ENCODE measurements at places on chromosomes 6 and 20.

GRCh38 chr20:14860410-14860814, 523.0 kb upstream of the FLRT3 start:
- no peak overlapping the region for H3K27ac ChIP-seq
- H3K4me1 ChIP-seq, result peaks cover 2% of the 10 kb centered on the region
- H3K4me3 ChIP-seq, result no peak overlapping the region
- no peaks in the 10 kb centered on the region for H3K27me3 ChIP-seq
- no peak for DNase-seq

DNA sequence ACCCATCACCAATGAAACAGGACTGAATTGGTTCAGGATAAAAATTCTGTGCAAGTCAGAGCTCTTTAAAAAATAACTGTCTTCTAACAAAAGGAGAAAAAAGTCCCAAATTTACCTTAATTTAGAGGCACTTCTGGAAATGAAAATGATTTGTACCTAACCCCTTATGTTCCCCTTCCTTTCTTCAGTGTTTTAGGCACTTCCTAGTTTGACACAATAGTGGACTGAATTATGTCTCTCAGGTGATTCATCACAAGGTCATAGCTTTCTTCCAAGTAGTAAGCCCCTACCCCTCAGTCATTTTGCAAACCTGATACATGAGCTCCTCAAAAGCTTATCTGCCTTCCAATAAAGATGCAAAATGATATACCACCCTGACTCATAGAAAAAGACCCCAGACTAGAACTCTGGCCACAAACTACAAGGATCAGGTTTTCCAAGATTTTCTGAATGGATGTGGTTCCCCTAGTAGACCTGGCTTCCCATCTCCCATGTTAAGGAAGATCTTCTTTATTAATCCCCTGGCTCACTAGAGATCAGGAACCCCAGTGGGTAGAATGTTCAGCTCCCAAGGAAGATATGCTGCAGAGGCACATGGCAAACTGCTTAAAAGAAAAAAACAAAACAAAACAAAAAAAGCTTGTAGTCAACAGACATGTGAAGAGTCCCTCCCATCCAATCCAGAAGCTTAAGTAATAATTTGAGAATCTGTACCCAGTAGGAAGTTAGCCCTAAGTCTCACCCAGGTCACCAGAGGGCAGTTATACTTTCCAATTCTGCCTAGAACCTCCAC, 3.6 kb downstream of the PPP1R10 start:
- H3K27ac ChIP-seq, result no peak overlapping the region
- peaks cover 4% of the 10 kb centered on the region for H3K4me1 ChIP-seq
- H3K4me3 ChIP-seq, result no peak overlapping the region
- no peaks in the 10 kb centered on the region for H3K27me3 ChIP-seq
- no peak for DNase-seq

DNA sequence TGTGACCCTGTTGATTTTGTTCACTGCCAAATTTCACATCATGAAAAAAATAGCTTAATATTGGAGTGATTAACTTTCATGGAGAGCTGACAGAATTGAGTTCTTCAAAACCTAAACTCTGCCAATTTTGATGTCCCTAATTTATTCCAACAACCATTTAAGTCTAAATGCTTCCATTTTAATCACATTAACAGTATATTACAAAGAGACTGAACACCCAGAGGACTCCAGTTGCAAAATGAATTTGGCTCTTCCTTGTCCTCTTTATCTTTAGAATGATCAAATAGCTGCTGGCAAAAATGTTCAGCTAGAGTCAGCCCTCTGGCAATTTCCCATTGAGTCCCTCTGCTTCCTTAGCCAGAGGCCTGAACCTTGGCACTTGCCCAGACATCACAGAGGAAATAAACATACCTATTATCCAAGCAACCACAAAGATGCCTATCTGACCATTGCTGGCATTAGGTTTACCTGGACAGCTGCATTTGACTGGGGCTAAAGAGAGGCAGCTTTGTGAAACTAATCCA, 299.0 kb upstream of the STXBP5 start:
- peak overlapping the region; percentile 35 for H3K27ac ChIP-seq
- no peaks in the 10 kb centered on the region for H3K36me3 ChIP-seq
- peaks cover 21% of the 10 kb centered on the region for H3K4me1 ChIP-seq
- no peaks in the 10 kb centered on the region for H3K27me3 ChIP-seq

GRCh38 chr6:26543953-26544352, 5.8 kb downstream of the HMGN4 start:
- H3K27me3 ChIP-seq, result no peaks in the 10 kb centered on the region
- DNase-seq, result no peak
- no peaks in the 10 kb centered on the region for H3K4me1 ChIP-seq
- no peaks in the 10 kb centered on the region for H3K36me3 ChIP-seq
- no peak overlapping the region for H3K4me3 ChIP-seq

DNA sequence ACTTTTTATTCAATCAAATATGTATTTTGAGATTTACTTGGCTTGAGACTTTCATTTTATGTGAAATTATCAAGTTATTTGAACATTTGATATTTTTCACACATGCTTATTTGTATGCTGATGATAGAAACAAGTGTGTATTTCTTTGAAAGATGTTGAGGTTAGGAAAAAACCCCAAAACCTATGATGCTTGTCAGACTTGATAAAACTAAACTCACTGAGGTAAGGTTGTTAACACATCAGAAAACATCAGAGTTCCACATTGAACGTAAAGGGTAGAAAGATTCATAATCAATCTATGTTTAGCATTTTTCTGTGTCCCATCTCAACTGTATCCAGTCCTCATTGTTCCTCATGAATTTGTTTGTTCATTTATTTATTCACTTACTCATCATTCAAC, 12.2 kb downstream of the SF3B5 start:
- H3K27me3 ChIP-seq, result no peaks in the 10 kb centered on the region
- H3K4me1 ChIP-seq, result no peaks in the 10 kb centered on the region
- H3K36me3 ChIP-seq, result no peaks in the 10 kb centered on the region
- DNase-seq, result no peak
- no peak overlapping the region for H3K4me3 ChIP-seq
- no peak overlapping the region for H3K27ac ChIP-seq

DNA sequence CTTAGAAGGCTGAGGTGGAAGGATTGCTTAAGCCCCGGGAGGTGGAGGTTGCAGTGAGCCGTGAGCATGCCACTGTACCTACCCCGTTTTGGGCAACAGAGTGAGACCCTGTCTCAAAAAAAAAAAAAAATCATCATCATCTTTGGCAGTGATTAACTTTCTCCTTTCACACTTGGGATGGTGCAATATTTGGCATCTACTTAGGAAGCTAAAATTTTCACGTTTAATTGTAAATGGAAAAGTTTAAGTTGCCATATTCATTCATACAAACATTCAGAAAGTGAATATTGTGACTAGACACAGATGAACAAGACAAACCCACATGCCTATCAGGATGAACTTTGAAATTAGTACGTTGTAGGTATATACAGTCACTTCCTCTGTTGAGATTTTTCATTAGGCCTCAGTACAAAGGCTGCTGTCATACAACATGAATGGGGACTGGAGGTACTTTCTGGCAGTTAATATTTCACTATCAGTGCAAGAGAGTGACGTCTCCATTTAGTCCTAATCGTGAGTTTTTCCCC, 10.3 kb downstream of the TOP1 start:
- peaks cover 71% of the 10 kb centered on the region for H3K36me3 ChIP-seq
- peaks cover 14% of the 10 kb centered on the region for H3K4me1 ChIP-seq
- H3K27me3 ChIP-seq, result no peaks in the 10 kb centered on the region
- no peak overlapping the region for H3K4me3 ChIP-seq
- no peak overlapping the region for H3K27ac ChIP-seq

- H3K36me3 ChIP-seq, result no peaks in the 10 kb centered on the region
- no peak for DNase-seq
- H3K27ac ChIP-seq, result no peak within 1 kb of the TSS
Observed at GRCh38 chr20:54475334-54476168, at the start of gene DOK5. TSS of gene DOK5 (plus strand) at chr20:54475593. CDS start at chr20:54475947, 354 bp downstream.

- H3K27ac ChIP-seq, result no peak overlapping the region
- peak; percentile 76 for DNase-seq
- H3K4me3 ChIP-seq, result no peak overlapping the region
- H3K27me3 ChIP-seq, result peaks cover 9% of the 10 kb centered on the region
- H3K4me1 ChIP-seq, result peaks cover 20% of the 10 kb centered on the region
Observed at GRCh38 chr20:64077876-64078551, 1.3 kb downstream of the RGS19 start.

GRCh38 chr6:68876792-68877493, 241.9 kb downstream of the ADGRB3 start:
- H3K4me1 ChIP-seq, result no peaks in the 10 kb centered on the region
- peak; percentile 56 for DNase-seq
- no peaks in the 10 kb centered on the region for H3K27me3 ChIP-seq
- no peak overlapping the region for H3K4me3 ChIP-seq
- no peak overlapping the region for H3K27ac ChIP-seq

DNA sequence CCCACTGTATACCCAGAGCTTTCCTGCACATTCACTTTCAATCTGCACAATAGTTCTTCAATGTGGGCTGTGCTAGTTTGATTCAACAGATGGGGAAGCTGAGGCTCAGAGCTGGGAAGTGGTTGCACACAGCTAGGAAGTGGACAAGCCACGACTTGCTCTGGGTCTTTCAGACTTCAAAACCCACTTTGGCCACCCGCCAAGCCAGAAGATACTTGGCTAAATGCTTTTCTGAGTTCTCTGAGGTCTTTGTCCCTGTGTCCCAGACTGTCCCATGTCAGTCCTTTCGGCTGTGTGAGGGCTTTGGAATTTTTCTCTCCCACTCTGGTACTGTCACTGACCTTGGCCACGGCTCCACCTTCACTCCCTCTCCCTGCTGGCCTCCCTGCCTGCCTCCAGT, 10.6 kb downstream of the PDYN start:
- no peak overlapping the region for H3K4me3 ChIP-seq
- H3K27ac ChIP-seq, result no peak overlapping the region
- DNase-seq, result no peak
- H3K36me3 ChIP-seq, result no peaks in the 10 kb centered on the region
- peaks cover 15% of the 10 kb centered on the region for H3K27me3 ChIP-seq

DNA sequence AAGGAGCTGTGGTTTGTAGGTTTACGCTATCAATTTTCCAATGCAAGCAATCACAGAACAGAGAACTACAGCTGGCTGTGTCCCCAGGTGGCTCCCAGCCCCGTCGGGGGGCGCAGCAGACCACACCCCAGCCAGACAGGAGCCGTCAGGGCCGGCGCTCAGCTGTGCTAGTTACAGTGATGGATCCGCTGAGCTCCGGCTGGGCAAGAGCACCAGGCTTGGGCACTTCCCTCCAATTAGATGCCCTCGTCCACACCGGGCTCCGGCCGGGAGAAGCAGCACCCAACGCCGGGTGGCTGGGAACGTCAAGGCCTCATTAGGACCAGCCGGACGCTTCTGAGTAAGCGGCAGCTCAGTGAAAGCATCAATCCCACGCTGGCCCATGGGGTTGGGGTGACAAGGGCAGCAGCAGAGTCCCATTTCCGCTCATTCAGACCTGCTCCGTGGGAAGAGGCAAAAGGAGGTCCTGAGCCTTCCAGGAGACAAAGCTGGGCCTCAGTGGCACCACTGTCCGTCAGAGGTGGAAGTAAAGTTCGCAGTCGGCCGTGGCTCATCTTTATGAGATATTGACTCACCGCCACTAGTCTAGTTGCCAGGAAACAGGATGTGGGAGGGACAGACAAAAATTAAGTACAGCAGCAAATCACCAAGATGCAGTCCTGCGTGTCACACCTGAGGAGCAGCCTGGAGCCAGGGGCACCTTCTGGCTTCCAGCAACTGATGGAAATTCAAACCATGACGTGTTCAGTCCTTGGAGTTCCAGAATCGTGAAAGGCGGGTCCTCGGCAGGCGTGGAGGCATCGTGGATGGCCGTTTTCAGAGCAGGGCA, 164.1 kb downstream of the TAF4 start:
- no peaks in the 10 kb centered on the region for H3K36me3 ChIP-seq
- no peak for DNase-seq
- H3K4me1 ChIP-seq, result no peaks in the 10 kb centered on the region
- no peak overlapping the region for H3K27ac ChIP-seq
- peaks cover 74% of the 10 kb centered on the region for H3K27me3 ChIP-seq

GRCh38 chr6:32393665-32394420, 13.1 kb downstream of the BTNL2 start:
- DNase-seq, result no peak
- H3K4me1 ChIP-seq, result no peaks in the 10 kb centered on the region
- no peak overlapping the region for H3K4me3 ChIP-seq
- H3K27me3 ChIP-seq, result no peaks in the 10 kb centered on the region
- H3K36me3 ChIP-seq, result no peaks in the 10 kb centered on the region
- H3K27ac ChIP-seq, result no peak overlapping the region

GRCh38 chr6:41970436-41970846, 28.8 kb upstream of the CCND3 start:
- no peaks in the 10 kb centered on the region for H3K36me3 ChIP-seq
- no peak overlapping the region for H3K27ac ChIP-seq
- H3K4me1 ChIP-seq, result peaks cover 19% of the 10 kb centered on the region

DNA sequence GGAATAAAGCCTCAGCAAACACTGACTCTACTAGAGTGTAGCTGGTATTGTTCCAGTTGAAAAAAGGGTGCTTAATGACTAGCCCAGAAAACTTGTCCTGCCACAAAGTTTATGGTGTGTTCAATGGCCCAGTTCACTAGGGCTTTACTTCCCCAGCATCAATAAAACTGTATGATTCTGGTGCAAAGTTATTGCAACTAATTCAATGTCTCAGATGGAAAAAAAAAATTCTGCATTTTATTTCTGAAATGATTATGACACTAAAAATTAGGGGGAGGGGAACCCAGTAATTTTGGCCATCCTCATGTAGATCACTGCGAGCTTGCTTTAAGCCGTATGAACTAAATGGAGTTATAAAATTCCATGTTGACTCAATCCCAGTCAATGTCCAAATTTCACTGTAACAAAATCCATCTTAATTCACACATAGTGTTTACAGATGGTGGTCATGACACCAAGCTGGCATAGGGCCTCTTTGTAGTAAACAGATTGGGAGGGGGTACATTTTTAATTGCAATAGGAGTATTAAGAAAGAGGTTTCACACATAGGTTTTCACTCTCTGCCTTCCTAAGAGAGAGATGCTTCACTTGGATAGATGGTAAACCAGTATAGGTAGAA, 41.2 kb downstream of the PTPRK start:
- no peak for DNase-seq
- H3K4me1 ChIP-seq, result peaks cover 16% of the 10 kb centered on the region
- no peaks in the 10 kb centered on the region for H3K36me3 ChIP-seq
- no peak overlapping the region for H3K27ac ChIP-seq
- H3K27me3 ChIP-seq, result no peaks in the 10 kb centered on the region
- no peak overlapping the region for H3K4me3 ChIP-seq

GRCh38 chr6:166530211-166531095, 56.0 kb downstream of the RAMACL start:
- H3K4me1 ChIP-seq, result 0 out of 2 replicates have a peak, but pooled peaks cover 3% of the 10 kb centered on the region
- no peak for DNase-seq

DNA sequence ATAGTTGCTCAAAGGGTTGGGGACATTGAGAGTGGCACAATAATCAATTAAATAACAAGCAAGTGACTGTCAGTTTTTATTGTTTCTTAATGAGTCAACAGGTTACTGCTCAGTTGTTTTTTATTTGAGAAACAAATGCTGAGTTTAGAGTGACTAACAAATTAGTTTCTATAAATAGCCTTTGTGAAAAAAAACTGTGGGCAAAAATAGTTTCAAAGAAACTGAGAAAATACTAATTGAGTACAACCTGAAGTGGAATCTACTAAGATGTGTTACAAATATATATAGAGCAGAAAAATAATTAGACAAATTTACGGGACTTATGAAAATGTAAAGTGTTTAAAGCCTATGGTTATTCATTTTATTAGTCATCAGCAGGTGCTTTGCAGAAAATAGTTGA, 22.3 kb downstream of the BEND6 start:
- no peak overlapping the region for H3K4me3 ChIP-seq
- no peaks in the 10 kb centered on the region for H3K4me1 ChIP-seq
- H3K27ac ChIP-seq, result no peak overlapping the region
- H3K36me3 ChIP-seq, result no peaks in the 10 kb centered on the region
- no peak for DNase-seq

GRCh38 chr6:56955171-56956155, 556 bp downstream of the BEND6 start:
- no peaks in the 10 kb centered on the region for H3K27me3 ChIP-seq
- H3K4me1 ChIP-seq, result peaks cover 4% of the 10 kb centered on the region
- peak overlapping the region; percentile 63 for H3K4me3 ChIP-seq
- peak; percentile 90 for DNase-seq

All from SJCRH30 (cell line).